ENCODE measurements at places on chromosomes 2 and 18. TPM values are rescaled to one million over a fixed set of nuclear protein-coding genes. Genes with fewer than 3 reads are reported as not detected.

CD302 gene
- polyA plus RNA-seq: 13.7 TPM

CYS1 gene
- polyA plus RNA-seq: 0.30 TPM

IL36B gene
- polyA plus RNA-seq: 0.11 TPM

KCNF1 gene
- 0.52 TPM for polyA plus RNA-seq

PASK gene
- 26.9 TPM for polyA plus RNA-seq

CXCR2 gene
- polyA plus RNA-seq: 0.57 TPM

CRYGD gene
- 0.27 TPM for polyA plus RNA-seq

GPD2 gene
- 6.5 TPM for polyA plus RNA-seq

SLC38A11 gene
- polyA plus RNA-seq: 0.64 TPM

SLC4A5 gene
- polyA plus RNA-seq: 2.5 TPM

OTOS gene
- 2.4 TPM for polyA plus RNA-seq

ITGA4 gene
- polyA plus RNA-seq: 40.3 TPM

MARCHF4 gene
- polyA plus RNA-seq: 0.07 TPM

DSG2 gene
- 25.7 TPM for polyA plus RNA-seq

COL4A4 gene
- polyA plus RNA-seq: 1.6 TPM

ALS2 gene
- polyA plus RNA-seq: 10.3 TPM

SFT2D3 gene
- polyA plus RNA-seq: 8.8 TPM

POTEI gene
- polyA plus RNA-seq: 0.14 TPM

PROC gene
- polyA plus RNA-seq: 2.5 TPM

SOX11 gene
- polyA plus RNA-seq: 0.07 TPM

PLA2R1 gene
- 2.7 TPM for polyA plus RNA-seq

PRSS56 gene
- 0.09 TPM for polyA plus RNA-seq

TEX44 gene
- polyA plus RNA-seq: 0.02 TPM

RAD51AP2 gene
- polyA plus RNA-seq: 0.18 TPM

ONECUT2 gene
- polyA plus RNA-seq: 0.02 TPM
